Iris pigment epithelial cell (primary cell): ENCODE measurements at places on chromosomes 7 and 10.

GRCh38 chr10:78852466-78853240 lies 216.1 kb upstream of the ZMIZ1 start:
- DNase-seq, result peak; percentile 14

- no peak for DNase-seq
These were observed 101.9 kb downstream of the EVX1 start for GRCh38 chr7:27344471-27344870.

DNA sequence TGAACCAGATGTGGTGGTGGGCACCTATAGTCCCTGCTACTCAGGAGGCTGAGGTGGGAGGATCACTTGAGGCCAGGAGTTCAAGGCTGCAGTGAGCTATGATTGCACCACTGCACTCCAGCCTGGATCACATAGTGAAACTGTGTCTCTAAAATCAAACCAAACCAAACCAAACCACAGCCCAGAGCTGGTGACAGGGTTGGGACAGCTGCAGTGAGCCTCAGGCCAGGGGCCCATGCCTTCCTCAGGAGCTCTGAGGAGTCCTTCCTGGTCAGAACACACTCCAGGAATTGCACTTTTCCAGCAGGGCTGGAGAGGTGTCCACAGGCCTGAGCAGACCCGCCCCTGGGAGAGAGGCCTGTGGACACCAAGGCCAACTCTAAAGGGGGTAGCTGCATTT lies 32.5 kb upstream of the OCM2 start:
- no peak for DNase-seq

- DNase-seq, result no peak
These were observed 113.0 kb downstream of the ABLIM1 start for GRCh38 chr10:114545071-114545470.

DNA sequence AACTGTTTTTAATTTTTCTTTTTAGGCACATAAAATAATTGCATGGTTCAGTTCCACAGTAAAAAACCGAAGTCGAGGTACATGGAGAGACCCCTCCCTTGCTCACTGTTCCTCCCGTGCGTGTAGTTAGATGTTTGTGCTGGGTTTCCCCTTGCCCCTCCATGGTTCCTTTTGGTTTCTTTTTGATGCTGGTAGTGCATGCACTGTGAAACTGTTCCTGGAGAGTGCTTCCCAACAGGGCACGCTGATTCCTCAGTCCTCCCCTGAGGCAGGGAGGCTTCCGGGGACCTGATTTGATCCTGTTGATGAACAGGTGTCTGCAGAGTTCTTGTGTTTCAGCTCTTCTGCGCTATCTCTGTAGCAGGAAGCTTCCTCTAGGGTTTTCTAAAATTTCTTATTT lies 69.5 kb downstream of the ADCY1 start:
- DNase-seq, result no peak

GRCh38 chr10:82377608-82378007 lies 502.6 kb downstream of the NRG3 start:
- DNase-seq, result no peak

DNA sequence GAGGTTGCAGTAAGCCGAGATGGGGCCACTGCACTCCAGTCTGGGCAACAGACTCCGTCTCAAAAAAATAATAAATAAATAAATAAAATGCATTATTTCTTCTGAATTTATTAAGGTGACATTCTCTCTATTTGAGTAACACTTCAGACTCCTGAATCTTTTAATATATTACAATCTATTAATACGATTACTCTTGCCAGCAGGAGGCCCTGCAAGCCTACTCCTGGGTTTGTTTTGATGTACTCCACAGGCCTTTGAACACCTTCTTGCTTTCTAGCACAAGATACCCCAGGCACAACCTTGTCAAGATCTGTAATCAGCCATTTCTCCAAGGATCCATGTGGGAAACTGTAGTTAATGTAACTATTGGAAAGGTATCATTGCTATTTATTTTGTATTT lies 63.5 kb downstream of the COBL start:
- DNase-seq, result no peak
